ENCODE measurements at places on chromosomes 7 and 10.

GRCh38 chr7:73901231-73901822, 40.4 kb downstream of the TMEM270 start:
- no peak for DNase-seq

DNA sequence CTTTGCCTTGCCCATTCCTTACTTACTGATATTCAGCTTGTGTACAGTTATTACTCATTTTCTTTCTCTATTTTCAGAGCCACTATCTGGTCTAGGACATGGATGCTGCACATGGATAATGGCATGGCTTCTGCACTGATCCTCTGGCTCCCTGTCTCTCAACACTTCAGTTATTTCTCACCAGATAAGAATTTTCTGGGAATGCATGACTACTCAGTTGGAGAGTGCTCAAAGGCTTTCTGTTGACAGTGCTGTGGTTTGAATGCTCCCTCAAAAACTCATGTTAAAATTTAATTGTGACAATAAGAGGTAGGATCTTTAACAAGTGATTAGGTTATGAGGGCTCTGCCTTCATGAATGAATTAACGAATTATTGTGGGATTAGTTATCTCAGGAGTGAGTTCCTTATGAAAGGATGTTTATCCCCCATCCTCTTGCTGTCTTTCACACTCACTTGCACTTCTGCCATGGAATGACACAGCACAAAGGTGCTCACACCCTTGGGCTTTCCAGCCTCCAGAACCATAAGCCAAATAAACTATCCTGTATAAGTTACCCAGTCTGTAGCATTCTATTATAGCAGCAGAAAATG, 16.1 kb upstream of the PIK3CG start:
- DNase-seq: no peak

DNA sequence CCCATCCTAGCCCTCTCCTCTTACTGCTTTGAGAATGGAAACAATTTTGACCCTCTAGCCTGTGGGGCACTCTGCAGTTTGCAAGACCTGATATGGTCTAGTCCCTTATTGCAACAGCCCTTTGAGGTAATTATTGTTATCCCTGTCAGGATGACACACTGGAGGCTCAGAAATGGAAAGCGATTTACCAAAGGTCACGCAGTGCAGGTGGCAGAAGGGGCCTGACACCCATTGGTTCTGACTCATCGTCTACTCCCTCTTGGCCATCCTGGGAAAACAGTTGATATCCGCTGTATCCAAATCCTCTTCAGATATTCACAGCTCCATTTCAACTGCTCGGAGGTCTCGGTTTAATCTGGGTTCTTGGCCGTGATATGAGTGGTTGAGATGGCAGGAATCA, 44.7 kb upstream of the AQP1 start:
- DNase-seq: no peak

DNA sequence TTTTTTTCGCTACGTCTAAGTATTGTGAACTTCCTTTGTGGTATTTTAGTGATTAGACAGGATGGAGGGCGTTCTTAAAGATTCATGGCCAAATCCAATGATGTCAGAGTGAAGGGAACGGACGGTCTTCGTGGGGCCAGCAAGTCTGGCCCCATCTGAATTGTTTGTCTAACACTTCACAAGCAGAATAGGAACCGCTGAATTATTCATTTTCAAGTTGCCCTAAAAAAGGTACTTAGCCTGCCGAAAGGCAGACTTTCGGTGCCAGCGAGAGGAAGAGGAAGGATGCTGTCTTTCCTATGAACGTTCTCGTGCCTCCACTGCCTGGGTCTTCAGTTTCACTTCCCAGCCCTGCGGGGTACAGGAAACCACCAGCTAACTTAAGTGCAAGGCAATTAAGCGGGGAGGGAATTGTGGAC, 145.7 kb upstream of the SH2B2 start:
- no peak for DNase-seq

- DNase-seq: no peak
Measured at GRCh38 chr7:72540106-72540611, 128.0 kb upstream of the CALN1 start.

- no peak for DNase-seq
Measured at GRCh38 chr10:44752451-44753441, 158.4 kb upstream of the TMEM72 start.

DNA sequence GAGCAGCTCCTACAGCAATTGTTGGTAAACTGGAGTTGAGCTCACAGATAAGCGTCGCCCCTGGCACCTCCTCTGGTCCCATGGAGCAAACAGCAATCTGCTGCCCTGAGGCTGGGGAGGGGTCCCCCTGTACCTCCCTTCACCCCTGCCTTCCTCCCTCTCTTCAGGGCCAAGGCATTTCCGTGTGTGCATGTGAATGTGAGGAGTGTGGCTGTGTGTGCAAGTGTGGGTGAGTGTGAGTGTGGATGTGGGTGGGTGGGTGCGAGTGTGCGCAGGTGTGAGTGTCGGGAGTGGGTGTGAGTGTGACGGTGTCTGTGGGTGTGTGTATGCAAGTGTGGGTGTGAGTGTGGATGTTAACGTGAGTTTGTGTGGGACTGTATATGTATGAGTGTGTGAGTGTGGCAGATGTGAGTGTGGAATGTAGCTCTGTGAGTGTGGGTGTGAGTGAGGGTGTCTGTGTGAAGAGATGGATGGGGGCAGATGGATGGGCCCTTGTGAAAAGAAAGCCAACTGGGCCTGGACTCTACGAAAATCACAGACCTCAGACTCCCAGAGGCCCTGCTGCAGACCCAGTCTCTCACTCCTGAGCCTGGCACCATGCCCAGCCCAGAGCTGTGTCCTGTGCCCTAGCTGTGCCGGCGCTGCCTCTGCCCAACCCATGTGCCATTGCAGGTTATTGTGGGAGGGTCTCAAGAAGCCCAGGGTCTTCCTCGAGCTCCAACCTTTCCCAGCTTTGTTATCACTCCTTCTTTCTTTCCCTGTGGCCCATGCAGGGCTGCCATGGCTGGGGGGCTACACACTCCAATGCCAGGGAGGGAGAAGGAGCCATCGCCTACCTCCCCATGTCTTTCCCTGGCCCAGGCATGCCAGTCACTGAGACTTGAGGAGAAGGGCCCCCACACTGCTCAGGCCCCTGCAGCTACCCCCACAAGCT, 73.9 kb downstream of the GRID1 start:
- DNase-seq: no peak

GRCh38 chr7:154984601-154985188, 18.2 kb downstream of the PAXIP1 start:
- no peak for DNase-seq

DNA sequence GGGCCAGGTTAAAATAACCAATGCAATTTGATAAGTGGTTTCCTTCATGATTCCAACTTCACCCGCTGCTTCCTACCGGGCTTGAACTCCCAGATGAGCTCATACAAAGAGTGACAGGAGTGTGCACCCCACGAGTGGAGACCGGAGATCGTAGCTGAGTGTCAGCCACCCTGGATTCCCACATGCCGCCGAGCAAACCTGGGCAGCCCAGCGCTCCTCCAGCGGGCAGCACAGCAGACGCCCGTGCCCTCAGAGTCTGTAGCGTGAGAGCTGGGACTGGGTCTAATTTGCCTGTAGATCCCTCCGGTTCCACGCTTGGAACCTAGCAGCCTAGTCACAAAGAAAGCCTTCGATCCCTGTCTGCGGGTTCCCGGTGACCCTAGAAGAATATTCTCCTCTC, 476.1 kb upstream of the MGMT start:
- DNase-seq: no peak
